ENCODE measurements at places on chromosomes 5 and 9.

- no peak for DNase-seq
Measured at GRCh38 chr5:138752341-138752950, 779 bp upstream of the CTNNA1 start.

GRCh38 chr5:116724971-116725370, 150.3 kb upstream of the SEMA6A start:
- DNase-seq: no peak

DNA sequence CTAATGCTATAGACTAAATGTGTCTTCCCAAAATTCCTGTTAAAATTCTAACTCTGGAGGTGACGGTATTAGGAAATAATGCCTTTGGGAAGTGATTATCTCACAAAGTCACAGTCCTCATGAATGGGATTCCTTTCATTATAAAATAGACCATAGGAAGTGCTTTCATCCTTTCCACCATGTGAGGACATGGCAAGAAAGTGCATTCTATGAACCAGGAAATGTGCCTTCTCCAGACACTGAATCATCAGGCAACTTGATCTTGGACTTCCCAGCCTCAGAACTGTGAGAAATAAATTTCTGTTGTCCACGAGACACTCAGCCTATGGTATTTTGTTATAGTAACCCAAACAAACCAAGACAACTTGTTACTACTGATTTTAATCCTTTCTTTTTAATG, 582.4 kb upstream of the C9orf72 start:
- DNase-seq: no peak

DNA sequence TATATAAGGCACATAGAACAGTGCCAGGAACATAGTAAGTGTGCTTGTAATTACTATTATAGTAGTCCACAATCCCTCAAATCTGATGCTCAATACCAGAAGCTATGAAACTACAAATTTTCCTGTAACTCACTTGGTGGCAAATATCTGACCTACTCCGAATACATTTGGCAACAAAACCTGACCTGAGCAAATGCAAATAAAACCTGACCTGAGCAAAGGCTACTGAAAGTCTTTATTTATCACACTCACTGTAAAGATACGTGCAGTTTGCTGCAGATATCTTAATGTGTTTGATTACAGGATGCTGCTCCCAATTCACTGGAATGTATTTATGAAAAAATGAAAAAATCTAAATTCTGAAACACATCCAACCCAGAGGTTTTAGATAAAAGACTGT, 7.1 kb downstream of the MEGF9 start:
- no peak for DNase-seq

DNA sequence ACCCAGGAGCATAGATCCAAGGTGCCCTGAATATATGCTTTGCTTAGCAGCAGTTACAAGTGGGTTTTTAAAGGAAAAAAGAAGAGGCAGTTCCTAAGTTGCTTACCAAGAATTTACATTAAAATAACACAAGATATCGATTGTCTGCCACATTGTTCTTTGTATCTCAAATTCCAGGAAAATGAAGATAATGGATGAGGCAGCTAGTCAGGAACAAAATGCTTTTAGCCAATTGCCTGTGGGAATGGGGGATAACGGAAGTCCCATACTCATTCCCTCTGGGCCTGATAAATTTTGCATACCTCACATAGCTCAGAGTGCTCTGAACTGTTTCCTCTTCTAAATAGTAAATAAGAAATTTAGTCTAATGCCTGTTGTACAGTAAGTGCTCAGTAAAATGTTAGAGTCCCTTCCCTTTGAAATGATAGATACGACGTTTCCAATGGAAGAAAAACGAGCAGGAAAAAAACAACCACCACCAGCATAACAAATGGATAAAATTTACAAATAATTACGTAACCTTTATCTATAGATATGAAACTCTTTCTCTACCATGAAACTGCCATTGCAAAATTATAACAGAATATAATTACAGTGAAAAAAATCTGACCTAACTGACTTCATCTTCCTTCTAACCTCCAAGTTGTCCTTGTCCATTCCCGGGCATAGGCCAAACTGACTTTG, 35.5 kb upstream of the TENT2 start:
- DNase-seq: no peak

DNA sequence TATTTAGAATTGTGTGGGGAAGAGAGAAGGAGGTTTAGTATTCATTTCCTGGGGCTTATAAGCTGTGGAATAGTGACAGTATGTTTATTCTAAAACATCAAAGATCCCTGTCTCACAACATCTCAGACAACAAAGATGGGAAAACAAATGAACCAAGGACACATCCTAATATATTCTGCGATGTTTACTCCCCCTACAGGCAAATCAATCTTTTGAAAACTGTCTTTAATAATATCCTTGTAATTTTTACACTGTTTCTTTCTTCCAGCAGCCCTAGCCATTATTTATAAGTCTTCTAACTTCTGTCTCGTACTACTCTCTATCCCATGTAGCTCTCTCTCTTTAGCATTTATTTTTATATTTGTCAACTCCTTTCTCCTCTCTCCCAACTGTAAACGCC, 33.5 kb upstream of the TMEM252 start:
- DNase-seq: no peak

- no peak for DNase-seq
Measured at GRCh38 chr5:95682891-95683290, at the start of gene SPATA9. TSS of gene SPATA9 (minus strand) at chr5:95682991. CDS start at chr5:95682854, 137 bp downstream.

GRCh38 chr9:135502873-135503321, 2.4 kb downstream of the MRPS2 start:
- no peak for DNase-seq

GRCh38 chr5:78746021-78746770, 97.6 kb upstream of the LHFPL2 start:
- no peak for DNase-seq

DNA sequence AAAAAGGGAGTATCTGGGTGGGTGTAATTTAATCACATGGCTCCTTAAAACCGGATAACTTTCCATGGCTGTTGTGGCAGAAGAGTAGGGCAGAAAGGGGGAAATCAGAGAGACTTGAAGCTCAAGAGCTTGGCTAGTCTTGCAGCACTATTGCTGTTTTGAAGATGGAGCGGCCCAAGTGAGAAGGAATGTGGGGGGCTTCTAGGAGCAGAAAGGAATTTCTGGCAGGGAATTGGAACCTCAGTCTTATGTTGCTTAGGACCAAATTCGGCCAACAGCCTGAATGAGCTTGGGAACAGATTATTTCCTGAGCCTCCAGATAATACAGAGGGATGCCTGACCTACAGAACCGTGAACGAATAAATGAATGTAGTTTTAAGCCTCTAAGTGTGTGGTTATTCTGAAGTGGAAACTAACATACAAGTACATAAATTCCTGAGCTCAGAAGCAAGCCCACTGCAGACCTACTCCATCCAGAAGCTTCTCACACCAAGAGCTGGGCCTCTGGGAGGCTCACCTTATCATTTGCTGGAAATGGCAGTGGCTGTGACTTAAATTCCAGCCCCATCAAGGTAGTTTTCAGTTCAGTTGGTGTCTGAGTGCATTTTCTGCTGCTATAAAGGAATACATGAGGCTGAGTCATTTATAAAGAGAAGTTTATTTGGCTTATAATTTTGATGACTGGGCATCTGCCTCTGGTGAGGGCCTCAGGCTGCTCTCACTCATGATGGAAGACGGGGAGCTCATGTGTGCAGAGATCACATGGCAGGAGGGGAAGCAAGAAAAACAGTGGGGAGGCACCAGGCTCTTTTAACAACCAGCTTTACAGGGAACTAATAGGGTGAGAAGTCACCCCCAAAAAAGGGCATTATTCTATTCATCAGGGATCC, 15.3 kb upstream of the TMEM174 start:
- no peak for DNase-seq

DNA sequence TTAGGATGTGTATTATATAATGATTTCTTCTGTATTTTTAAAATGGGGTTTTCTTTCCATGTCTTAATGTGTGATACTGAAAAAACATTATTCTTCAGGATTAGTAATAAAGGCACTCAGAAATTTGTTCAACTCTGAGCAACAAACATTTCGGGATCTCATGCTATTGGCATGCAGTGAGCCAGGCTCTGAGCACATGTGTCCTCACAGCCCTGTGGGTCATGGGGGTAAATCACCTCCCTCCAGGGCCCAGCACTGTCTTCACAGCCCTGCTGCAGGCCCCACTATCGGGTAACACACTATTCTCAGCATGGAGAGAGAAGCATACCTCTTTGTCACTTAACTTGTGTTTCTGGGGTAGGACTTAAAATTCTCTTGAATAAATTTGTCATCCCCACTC, 14.0 kb downstream of the TMEM174 start:
- no peak for DNase-seq

GRCh38 chr9:536597-537511, 304.6 kb upstream of the DMRT1 start:
- DNase-seq: no peak

- no peak for DNase-seq
Measured at GRCh38 chr9:21994556-21995005, at the start of gene CDKN2B-AS1. TSS of gene CDKN2B-AS1 (plus strand) at chr9:21994791.

- DNase-seq: no peak
Measured at GRCh38 chr9:107751567-107752210, 262.1 kb upstream of the KLF4 start.

GRCh38 chr5:36691696-36692371, 85.4 kb downstream of the SLC1A3 start:
- DNase-seq: no peak

- no peak for DNase-seq
Measured at GRCh38 chr5:166363087-166363760, 1928.2 kb upstream of the WWC1 start.

Measured in activated CD8-positive, alpha-beta memory T cell treated with anti-CD3 and anti-CD28 coated beads for 4 hours (primary cell).